ENCODE measurements at places on chromosomes 13 and 19.

GRCh38 chr19:46229442-46229841 is at the start of gene IGFL1:
IGFL1 (plus strand) TSS chr19:46229742; CDS start chr19:46229775, 33 bp downstream.
- no peak for DNase-seq

DNA sequence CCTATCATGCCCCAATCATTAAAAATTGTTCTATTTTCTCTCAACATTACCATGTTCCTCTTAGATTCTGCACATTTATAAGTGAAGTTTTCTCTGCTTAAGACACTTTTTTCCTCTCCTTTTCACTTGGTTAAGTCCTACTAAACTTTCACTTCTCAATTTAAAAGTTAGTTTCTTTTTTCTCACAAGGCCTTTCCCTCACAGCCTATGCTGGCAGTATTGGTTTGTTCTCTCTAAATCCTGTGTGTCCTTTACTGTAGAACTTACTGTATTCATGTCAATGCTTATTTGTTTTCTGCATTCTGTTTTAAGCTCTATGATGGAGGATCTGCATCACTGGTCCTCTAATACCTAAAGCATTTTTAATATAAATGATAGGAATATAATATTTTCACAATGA is 2816.6 kb downstream of the PCDH9 start:
- no peak for DNase-seq

- DNase-seq: peak; percentile 91
These were observed at the start of gene ZBTB45 for GRCh38 chr19:58519355-58520256. ZBTB45 (minus strand) TSS chr19:58519810; CDS start chr19:58517673, 2,137 bp downstream.

GRCh38 chr13:92175330-92175729 is 776.9 kb downstream of the GPC5 start:
- no peak for DNase-seq

- DNase-seq: no peak
These were observed 31.0 kb upstream of the MIER2 start for GRCh38 chr19:375395-376110.

- DNase-seq: no peak
These were observed 793 bp downstream of the LRFN1 start for GRCh38 chr19:39319892-39320248.

- no peak for DNase-seq
These were observed 5.1 kb downstream of the UTP14C start for GRCh38 chr13:52029569-52029968.

DNA sequence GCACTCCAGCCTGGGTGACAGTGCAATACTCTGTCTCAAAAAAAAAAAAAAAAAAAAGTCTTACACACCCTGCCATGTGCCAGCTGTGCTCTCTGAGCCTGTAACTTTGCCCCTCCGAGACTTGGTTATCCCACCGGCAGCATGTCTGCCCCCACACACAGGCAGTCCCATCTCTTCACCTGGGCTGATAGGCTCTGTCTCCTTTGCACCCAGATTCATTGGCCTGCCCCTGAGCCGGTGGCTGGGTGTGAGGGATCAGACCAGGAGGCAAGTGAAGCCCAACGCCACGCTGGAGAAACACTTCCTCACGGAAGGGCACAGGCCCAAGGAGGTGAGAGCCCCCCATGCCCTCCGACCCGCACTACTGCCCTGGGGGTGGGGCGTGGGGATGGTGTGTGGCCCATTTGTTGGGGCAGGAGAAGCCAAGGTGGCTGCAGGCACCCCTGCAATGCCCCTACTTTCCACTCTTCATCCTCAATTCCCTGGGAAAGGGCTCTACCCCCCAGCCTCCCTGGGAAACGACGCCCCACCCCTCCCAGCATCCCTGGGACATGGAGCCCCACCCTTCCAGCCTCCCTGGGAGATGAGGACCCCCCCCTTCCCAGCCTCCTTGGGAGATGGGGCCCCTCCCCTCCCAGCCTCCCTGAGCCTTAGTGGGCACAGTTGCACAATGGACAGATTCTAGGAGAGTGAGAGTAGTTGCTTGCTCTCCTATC is 45.3 kb downstream of the CERS4 start:
- DNase-seq: no peak

GRCh38 chr13:24160458-24161009 is at the start of gene SPATA13:
SPATA13 (plus strand) TSS chr13:24160720; CDS start chr13:24222930, 62,210 bp downstream.
- no peak for DNase-seq
